ENCODE measurements at places on chromosomes 7 and 10. TPM values are rescaled to one million over a fixed set of nuclear protein-coding genes. Genes with fewer than 3 reads are reported as not detected.

The GALNT17 gene
- total RNA-seq = not detected

DNA sequence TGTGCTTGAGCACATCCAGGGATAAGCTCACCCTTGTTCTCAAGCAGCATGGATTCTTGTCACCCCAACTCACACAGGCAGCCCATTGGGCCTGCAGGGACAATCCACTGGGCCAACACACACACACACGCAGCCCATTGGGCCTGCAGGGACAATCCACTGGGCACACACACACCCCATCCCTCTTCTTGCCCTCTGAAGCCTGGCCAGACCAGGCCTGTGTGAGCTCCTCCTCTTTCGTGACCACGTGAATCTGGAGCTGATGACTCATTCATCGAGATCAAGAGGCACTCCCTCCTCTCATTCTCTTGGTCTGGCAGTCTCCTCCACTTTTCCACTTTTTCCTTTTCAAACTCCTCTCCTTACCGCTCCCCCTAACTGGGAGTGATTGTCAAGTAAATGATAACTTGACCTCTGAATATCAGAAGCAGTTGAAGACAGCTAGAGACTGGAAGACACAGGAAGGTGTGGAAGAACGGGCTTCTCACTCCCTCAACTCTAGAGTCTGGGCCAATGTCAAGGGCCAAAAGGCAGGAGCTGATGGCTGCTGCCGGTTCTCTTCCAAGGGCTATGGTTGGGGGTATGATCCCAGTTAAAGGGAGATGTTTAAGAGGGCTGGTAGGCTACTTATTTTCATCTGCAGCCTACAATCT, 89.7 kb downstream of the HIPK2 start:
- DNase-seq = no peak
- no peaks in the 10 kb centered on the region for H3K36me3 ChIP-seq
- H3K4me3 ChIP-seq = no peak overlapping the region
- no peaks in the 10 kb centered on the region for H3K27me3 ChIP-seq
- H3K27ac ChIP-seq = no peak overlapping the region
- peaks cover 5% of the 10 kb centered on the region for H3K4me1 ChIP-seq

The ZCWPW1 gene
- 4.3 TPM for total RNA-seq

DNA sequence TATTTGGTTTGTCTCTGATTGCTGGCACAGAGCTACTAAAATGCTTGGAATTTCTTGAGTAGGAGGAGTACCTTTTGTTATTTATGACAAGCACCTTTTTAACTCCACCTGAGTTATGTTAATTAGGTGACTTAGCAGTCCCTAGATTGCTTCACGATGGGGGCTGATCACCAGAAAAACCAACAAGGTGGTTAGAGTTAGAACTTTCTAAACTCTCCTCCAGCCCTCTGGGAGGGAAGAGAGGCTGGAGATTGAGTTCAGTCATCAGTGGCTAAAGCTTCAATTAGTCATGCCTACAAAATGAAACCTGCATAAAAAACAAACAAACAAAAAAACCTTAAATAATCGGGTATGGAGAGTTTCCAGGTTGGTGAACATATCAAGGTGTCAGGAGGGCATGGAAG, 23.6 kb upstream of the ING3 start:
- no peak overlapping the region for H3K27ac ChIP-seq
- DNase-seq = no peak
- H3K36me3 ChIP-seq = no peaks in the 10 kb centered on the region
- H3K4me3 ChIP-seq = no peak overlapping the region
- no peaks in the 10 kb centered on the region for H3K27me3 ChIP-seq

DNA sequence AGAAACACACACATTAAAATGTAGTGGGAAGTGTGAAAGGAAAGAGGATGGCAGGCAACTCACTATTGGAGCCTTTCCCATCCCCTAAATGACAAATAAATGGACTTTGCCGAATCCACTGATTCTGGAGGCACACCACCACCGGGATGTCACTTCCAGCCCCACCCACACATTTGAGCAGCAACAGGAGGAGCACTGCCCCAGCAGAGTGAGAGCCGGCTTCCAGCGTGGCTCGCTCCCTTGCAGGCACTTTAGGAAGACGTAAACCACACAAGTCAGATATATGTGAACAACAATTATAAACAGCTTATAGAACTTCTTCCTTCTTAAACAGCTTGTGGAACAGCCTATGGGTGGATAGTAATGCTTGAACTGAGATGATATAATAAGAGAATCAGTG, 191.0 kb downstream of the DGKI start:
- H3K4me3 ChIP-seq = no peak overlapping the region
- H3K36me3 ChIP-seq = no peaks in the 10 kb centered on the region
- H3K27me3 ChIP-seq = no peaks in the 10 kb centered on the region
- no peaks in the 10 kb centered on the region for H3K4me1 ChIP-seq

Data from CD8-positive, alpha-beta memory T cell (primary cell).